ENCODE measurements at places on chromosomes 5 and 9.

DNA sequence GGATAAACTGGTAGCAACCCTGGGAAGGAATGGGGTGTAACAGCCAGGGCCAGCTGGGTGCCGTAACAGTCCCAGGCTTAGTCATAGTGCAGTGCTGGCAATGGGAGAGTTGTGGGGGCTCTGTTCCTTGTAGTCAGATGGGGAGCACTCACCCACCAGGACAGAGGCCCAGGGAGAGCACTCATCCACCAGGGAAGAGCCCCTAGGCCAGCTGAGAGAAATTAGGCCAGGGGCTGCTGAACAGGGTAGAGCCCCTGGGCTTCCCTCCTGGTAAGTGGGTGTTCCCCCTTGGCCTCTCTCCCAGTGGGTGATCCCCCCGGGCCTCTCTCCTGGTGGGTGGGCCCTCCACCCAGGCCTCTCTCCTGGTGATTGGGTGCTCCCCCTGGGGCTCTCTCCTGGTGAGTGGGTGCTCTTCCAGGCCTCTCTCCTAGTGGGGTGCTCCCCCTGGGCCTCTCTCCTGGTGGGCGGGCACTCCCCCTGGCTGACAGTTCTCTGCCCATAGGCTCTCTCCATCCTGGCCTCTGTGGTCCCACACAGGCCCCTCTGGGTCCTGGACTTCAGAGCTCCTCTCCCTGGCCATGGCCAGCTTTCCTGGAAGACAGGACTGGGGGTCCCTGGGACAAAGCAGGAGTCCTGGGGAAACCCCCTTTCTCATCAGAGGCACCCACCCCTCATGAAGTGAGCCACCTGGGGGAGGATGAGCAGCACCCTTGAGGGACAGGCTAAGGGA is 13.4 kb downstream of the FGD3 start:
- H3K36me3 ChIP-seq = no peaks in the 10 kb centered on the region
- no peaks in the 10 kb centered on the region for H3K4me1 ChIP-seq
- no peak overlapping the region for H3K4me3 ChIP-seq
- no peaks in the 10 kb centered on the region for H3K27me3 ChIP-seq
- H3K27ac ChIP-seq = no peak overlapping the region
- no peak for DNase-seq

- DNase-seq = no peak
- no peaks in the 10 kb centered on the region for H3K4me1 ChIP-seq
- H3K4me3 ChIP-seq = no peak overlapping the region
- H3K27me3 ChIP-seq = no peaks in the 10 kb centered on the region
Measured at GRCh38 chr9:97362777-97363545, 48.9 kb upstream of the TDRD7 start.

- H3K4me3 ChIP-seq = peak overlapping the region; percentile 61
Measured at GRCh38 chr5:124651663-124652513, 94.6 kb downstream of the ZNF608 start.

GRCh38 chr9:123063177-123063598 is 29.7 kb downstream of the GPR21 start:
- H3K27me3 ChIP-seq = no peaks in the 10 kb centered on the region
- no peak overlapping the region for H3K4me3 ChIP-seq
- DNase-seq = no peak
- H3K27ac ChIP-seq = no peak overlapping the region

GRCh38 chr9:16543225-16543624 is 327.2 kb downstream of the BNC2 start:
- no peaks in the 10 kb centered on the region for H3K4me1 ChIP-seq
- peaks cover 26% of the 10 kb centered on the region for H3K27me3 ChIP-seq
- H3K36me3 ChIP-seq = no peaks in the 10 kb centered on the region
- no peak overlapping the region for H3K4me3 ChIP-seq
- no peak for DNase-seq

GRCh38 chr5:122333564-122333963 is 21.5 kb downstream of the SNCAIP start:
- no peaks in the 10 kb centered on the region for H3K36me3 ChIP-seq
- H3K27ac ChIP-seq = no peak overlapping the region
- no peak for DNase-seq
- H3K27me3 ChIP-seq = no peaks in the 10 kb centered on the region

GRCh38 chr9:114220061-114220541 is 64.8 kb downstream of the COL27A1 start:
- no peak for DNase-seq
- H3K27ac ChIP-seq = no peak overlapping the region
- H3K4me3 ChIP-seq = no peak overlapping the region
- H3K27me3 ChIP-seq = no peaks in the 10 kb centered on the region
- peaks cover 6% of the 10 kb centered on the region for H3K4me1 ChIP-seq
- H3K36me3 ChIP-seq = no peaks in the 10 kb centered on the region

GRCh38 chr9:85522459-85523092 is 219.2 kb downstream of the AGTPBP1 start:
- no peaks in the 10 kb centered on the region for H3K27me3 ChIP-seq
- no peaks in the 10 kb centered on the region for H3K36me3 ChIP-seq
- no peak overlapping the region for H3K4me3 ChIP-seq
- H3K4me1 ChIP-seq = peaks cover 3% of the 10 kb centered on the region
- DNase-seq = no peak
- no peak overlapping the region for H3K27ac ChIP-seq

GRCh38 chr9:117772960-117773359 is 68.8 kb downstream of the TLR4 start:
- no peaks in the 10 kb centered on the region for H3K4me1 ChIP-seq
- no peak overlapping the region for H3K4me3 ChIP-seq
- no peak overlapping the region for H3K27ac ChIP-seq
- no peaks in the 10 kb centered on the region for H3K27me3 ChIP-seq

DNA sequence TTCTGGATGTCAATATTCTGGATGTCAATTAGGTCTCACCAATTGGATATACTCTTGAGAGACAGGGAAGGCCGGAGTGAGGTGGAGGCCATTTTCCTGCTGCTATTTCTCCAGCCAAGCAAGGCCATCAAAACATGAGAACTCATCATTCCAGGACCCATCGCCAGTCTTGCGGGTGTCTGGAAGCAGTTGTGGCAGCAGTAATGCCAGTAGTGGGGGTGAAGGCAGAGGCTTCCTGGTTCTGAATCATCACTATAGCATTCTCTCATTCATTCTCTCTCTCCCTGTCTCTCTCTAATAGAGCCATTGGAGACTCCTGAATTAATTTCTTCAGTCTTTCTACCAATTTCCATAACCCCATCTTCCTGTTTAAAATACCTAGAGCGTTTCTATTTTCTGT is 71.8 kb downstream of the EGFLAM start:
- DNase-seq = no peak
- peaks cover 5% of the 10 kb centered on the region for H3K4me1 ChIP-seq
- H3K27me3 ChIP-seq = 0 out of 2 replicates have a peak, but pooled peaks cover 3% of the 10 kb centered on the region
- H3K27ac ChIP-seq = no peak overlapping the region
- no peaks in the 10 kb centered on the region for H3K36me3 ChIP-seq

DNA sequence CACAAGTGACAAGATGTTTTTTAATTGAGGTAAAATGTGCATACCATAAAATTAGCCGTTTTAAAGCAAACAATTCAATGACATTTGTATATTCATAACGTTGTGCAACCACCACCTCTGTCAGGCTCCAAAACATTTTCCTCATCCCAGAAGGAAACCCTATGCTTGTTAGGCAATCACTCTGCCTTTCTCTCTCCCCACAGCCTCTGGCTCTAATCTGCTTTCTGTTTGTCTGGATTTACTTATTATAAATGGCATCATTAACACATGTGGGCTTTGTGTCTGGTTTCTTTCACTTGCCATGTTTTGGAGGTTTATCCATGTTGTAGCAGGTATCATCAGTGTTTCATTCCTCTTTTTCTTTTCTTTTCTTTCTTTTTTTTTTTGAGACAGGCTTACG is 1.4 kb upstream of the N4BP3 start:
- H3K27me3 ChIP-seq = no peaks in the 10 kb centered on the region
- no peak overlapping the region for H3K27ac ChIP-seq
- H3K4me3 ChIP-seq = no peak overlapping the region
- no peaks in the 10 kb centered on the region for H3K36me3 ChIP-seq
- H3K4me1 ChIP-seq = peaks cover 35% of the 10 kb centered on the region

DNA sequence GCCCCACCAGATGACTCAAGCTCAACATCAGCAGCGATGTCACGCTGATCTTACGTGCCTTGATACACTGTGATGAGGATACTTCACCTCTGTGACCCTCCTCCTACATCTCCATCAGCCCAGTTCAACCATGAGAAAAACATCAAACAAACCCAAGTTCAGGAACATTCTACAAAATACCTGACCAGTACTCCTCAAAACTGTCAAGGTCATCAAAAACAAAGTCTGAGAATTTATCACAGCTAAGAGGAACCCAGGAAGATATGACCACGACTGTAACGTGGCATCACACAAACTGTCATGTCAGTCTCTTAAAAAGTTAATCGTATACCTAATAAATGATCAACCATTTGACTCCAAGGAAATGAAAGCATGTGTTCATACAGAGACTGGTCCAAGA is 90.8 kb downstream of the COL23A1 start:
- H3K27me3 ChIP-seq = no peaks in the 10 kb centered on the region
- H3K36me3 ChIP-seq = no peaks in the 10 kb centered on the region
- H3K4me1 ChIP-seq = no peaks in the 10 kb centered on the region
- no peak for DNase-seq

DNA sequence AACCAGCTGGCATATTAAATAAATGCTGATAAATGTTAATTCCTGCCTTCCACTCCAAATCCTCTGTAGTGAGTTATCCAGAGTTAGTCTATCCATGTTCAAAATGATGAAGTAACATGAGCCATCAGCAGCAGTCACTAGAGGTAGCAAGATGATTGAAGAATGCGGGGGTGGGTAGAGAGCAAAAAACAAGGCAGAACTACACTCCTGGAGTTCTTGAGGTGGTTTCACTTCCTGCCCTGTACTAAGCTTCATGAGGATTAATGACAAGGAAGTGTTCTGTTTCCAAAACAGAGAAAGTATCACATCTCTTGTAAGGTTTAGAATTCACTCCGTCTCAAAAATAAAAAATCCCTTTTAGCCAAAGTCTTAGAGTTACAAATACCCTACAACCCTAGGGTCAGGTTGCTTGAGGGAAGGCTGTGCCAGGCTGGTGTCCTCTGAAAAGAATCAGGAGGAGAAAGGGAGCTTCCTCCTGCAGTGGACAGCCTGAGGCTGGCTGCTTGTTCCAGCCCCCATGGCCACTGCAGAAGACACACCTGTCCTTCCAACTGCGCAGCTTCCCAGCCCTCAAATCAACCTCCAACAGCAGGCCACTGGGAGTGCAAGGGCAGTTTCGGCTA is 180.2 kb downstream of the DENND1A start:
- no peak for DNase-seq
- no peak overlapping the region for H3K4me3 ChIP-seq
- peaks cover 22% of the 10 kb centered on the region for H3K4me1 ChIP-seq
- H3K27ac ChIP-seq = no peak overlapping the region
- no peaks in the 10 kb centered on the region for H3K27me3 ChIP-seq
- H3K36me3 ChIP-seq = no peaks in the 10 kb centered on the region

DNA sequence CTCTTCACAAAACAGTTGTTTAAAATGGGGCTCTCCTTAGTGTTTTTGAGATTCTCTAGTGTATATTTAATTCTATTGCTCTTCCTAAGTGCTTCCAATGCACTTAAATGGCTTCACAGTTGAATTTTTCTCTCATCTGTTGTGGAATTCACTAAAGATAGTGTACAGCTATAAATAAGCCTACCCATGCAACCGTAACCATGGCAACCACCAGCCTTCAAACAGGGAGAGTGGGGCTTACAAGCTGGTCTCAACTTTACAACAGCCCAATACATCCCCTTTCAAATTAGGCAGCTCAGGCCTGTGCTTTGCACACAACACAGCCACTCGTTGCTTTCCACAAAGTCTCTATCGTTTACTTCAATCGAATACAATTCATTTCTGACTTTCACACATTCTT is 144.0 kb upstream of the PLPPR1 start:
- H3K36me3 ChIP-seq = no peaks in the 10 kb centered on the region
- peaks cover 18% of the 10 kb centered on the region for H3K27me3 ChIP-seq
- no peak overlapping the region for H3K27ac ChIP-seq
- DNase-seq = no peak
- no peaks in the 10 kb centered on the region for H3K4me1 ChIP-seq
- H3K4me3 ChIP-seq = no peak overlapping the region

Measured in HCT116 (cell line).